ENCODE measurements at places on chromosomes 2 and 18.

GRCh38 chr2:1505031-1505441 lies 91.8 kb downstream of the TPO start:
- DNase-seq: no peak

DNA sequence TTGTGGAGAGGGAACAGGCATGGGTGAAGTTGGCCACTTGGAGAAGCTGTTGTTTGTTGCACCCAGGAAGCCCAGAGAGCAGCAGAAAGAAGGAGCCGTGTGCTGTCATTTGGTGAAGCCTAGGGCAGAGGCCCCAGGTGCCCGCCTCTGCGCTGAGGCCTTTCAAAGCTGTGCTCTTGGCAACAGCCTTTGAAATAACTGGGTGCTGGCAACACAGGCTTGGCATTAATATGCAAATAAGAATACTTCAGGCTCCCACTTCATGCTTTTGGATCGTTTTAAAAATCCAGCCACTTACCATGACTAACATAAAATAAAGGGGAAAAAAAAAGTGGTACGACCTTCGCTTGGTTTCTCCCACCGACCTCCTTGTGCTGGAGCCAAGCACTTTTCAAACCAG lies 41.1 kb downstream of the DHRS9 start:
- no peak for DNase-seq

DNA sequence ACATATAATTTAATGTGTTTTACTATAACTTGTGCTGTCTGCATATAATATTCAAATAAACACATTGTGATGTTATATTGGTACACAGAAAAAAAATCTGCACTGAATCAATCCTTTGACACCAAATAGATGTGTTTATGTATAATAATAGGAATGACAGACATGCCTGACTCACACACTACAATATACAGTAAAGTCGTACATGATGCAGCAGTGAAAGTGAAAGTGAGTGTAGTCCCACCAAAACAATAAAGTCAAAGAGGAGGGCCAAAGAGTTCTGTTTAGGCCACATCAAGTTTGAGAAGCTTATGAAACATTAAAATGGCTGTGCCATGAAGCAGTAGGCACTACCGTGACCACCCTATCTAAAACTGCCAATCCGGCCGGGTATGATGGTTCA lies 8.2 kb upstream of the RBM44 start:
- no peak for DNase-seq

- DNase-seq: no peak
Observed at GRCh38 chr2:7242189-7242867, 325.1 kb downstream of the RNF144A start.

DNA sequence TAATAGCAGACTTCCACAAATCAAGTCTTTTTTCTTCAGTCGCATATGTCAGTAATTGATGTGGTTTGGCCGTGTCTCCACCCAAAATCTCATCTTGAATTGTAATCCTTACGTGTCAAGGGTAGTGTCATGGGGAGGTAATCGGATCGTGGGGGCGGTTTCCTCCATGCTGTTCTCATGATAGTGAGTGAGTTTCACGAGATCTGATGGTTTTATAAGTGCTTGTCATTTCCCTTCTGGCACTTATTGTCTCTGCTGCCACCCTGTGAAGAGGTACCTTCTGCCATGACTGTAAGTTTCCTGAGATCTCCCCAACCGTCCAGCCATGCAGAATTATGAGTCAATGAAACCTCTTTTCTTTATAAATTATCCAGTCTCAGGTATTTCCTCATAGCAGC lies 478.8 kb downstream of the PTPRM start:
- DNase-seq: no peak

DNA sequence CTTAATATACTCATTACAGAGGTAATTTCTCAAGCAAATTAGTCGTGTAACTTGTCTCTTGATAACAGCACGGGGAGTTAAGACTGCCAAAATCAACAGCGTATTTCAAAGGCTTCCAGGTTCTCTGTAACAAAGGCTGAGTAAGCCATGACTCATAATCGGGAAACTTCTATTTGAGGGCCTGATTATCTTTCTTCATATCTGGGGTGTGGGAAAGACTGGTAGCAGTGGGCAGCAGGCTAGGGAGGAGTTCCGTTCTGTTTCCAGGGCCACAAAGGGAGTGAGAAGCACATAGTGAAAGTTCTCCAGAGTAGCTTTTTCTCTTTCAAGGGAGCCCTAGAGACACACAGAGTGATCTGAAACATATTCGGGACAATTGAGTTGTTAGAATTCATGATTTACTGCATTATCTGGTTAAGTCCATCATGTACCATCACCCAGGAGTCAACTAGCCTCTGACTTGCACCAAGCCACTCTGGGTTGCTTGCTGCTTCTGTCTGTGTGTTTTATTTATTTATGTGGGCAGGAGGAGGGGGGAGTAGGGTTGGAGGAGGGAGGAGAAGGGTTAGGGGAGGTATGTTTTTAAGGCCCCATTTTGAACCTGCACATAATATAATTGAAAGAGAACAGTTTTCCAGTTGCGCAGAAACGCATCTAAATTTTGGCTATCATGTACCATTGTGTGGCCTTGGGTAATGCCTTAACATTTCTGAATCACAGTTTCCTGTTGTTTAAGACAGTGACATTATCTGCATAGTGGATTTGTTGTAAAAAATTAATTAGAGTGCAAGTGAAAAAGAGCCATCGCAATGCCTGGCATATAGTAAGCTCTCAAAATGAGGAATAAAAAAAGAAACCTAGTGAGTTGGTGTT lies 80.5 kb upstream of the ITPRID2 start:
- DNase-seq: no peak

DNA sequence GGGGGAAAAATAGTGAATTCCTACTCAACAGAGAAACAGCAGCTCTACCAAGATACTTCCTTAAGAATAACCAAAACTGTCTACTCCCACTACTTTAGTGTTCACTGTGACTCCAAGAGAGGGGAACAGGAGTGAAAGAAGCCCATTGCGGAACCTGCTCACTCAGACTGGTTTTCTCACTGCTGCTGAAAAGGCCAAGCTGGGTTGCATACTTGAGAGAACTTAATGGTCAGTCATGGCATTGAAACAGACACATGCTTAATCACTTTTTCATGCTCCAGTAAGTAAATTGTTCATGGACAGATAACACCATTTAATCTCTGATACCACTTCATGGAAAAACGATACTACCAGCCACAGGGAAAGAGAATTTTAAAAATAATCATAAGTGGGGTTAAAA lies 35.7 kb upstream of the SLC8A1 start:
- no peak for DNase-seq

DNA sequence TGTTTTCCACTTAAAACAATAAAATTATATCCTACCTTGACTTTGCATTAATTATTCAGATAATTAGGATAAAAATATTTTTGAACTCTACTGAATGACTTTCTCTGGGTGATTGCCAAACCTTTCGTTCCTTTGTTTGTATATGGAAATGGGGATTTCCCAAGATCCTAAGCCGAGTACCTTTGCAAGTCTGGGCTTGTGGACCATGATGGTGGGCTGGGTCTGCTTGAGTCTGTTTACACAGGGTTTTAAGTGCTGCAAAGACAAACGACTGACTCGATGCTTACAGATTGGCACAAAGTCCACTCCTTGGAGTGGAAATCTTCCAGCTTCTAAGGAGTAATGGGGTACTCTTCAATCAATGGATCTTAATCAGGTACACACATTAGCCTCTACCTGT lies 659.5 kb downstream of the TSN start:
- no peak for DNase-seq

GRCh38 chr2:191936882-191937405 lies 90.1 kb upstream of the CAVIN2 start:
- DNase-seq: no peak

Measured in NCI-H1092 (cell line).